ENCODE measurements at places on chromosomes 11 and 22.
A peak's percentile ranks its signal among the peaks of the same experiment; 100 is the strongest.

DNA sequence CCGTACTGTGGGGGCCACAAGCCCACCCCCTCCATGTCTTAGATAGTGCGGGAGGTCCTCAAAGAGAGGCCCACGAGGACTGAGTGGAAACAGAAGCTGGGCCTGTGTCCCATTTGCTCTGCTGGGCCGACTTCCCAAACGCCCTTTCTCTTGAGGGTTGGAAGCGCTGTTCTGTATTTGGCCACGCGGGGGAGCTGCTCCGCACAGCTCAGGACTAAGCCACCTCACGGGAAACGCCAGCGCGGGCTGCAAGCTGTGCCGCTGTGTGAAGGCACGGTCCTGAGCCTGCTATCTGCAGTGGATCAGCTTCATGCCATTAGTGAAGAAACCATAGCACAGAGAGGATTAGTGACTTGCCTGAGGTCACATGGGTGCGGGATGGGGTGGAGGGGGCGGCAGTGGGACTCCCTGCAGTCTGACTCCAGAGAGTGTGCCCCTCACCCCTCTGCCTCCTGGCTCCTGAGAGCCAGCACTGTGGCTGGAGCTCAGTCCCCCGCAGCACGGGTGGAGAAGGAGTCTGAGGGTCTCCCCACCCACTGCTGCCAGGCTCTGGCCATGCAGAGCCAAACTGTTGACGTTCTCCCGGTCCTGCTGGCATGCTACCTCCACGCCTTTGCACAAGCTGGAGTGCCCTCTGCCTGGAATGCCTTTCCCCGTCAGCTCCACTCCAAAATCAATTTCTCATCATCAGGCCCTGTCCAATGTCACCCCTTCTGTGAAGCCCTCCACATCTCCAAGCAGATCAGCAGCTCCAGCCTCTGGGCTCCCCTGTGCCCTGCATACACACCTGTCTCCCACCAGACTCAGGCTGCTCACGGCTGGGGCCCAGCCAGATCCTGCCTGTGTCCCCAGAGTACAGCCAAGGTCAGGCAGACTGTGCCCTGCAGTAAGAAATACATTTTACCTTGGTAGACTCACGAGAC is 51.5 kb upstream of the LRRC32 start:
- peak; percentile 64 for DNase-seq

DNA sequence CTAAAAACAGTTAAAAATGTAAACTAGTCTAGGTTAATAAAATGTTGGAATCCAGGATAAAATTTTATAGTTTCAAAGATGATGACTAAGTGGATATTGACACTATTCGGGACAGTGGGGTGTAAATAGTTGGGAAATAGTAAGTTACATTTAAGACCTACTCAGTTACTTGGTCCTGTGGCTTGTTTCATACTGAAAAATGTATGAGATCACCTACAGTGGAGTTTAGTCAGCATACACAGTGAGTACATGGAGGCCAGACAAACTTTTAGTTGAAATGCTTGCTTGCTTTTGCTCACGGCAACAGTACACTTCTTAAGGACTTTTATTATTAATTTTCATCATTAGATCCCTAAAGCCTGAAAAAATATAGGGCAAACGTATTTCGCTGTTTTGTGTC is 16.1 kb downstream of the TRIM22 start:
- DNase-seq: no peak

- DNase-seq: no peak
Measured at GRCh38 chr22:35761037-35761436, 43.4 kb downstream of the APOL5 start.

- DNase-seq: no peak
Measured at GRCh38 chr11:62190011-62190410, at the start of gene SCGB1D1. Gene SCGB1D1 (plus strand): TSS chr11:62190216. CDS start chr11:62190285, 69 bp downstream.

GRCh38 chr11:122803716-122804115 is 34.6 kb upstream of the CRTAM start:
- DNase-seq: no peak

DNA sequence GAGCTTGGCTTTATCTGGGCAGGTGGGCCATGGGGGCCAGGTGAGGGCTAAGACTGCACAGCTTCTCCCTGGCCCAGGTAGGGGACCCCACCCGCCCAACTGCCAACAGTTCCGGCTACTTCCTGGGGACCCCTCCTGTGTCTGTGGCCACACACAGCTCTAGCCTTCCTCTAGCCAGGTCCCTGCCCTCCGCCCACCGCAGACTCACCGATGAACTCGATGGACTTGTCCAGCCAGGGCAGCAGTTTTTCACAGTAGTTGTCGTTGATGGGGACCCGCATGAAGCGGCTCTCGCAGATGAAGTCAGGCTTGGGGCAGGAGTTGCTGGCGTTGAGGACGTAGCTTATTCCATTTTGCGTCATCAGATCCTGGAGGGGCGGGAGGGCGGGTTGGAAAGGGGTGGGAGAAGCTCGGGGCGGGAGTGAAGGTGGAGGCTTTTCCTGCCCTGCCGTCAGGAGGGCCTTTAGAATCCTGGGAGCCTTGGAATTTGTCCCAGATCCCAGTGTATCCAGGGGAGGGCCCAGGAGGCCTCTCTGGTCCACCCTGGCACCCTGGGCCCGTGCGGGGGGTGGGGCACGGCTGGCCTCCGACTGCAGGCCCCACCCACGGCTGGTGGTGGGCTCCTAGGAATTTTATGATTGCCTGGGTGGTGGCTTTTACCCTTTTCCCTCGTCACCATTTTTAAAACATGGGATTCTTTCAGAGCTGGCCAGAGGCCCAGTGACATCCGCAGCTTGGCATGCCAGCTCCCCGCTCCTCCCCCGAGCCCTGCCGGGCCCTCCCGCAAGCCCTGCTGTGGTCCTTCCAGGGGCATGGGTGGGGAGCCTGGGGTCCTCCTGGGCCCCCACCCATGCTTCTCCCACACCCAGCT is 13.9 kb downstream of the DUSP8 start:
- no peak for DNase-seq

DNA sequence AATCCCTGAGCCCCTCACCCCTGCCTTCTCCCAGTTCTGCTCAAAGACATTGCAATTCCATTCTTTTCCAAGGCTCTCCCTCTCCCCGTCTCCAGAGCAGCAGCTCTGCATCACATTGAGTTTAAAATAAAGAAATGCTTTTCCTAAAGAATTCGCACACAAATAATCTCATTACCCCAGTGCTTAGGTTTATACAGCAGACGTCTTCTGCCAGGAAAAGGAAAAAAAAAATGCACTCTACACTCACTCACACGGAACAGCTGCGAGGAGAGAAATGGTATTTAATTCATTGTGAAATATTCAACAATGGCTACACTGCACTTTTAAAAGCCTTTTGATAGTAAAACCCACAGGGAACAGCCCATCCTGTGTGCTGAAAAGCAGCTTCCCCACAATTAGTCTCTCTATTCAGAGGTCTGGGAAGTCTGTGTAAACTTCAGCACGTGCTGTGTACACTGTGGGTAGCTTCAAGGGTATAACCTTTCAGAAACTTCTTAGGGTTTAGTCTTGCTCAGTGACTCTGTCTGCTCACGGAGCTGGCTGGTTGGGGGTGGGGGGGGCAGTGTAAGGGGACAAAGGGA is 42.8 kb downstream of the ETS1 start:
- DNase-seq: no peak

GRCh38 chr11:77884829-77885190 is 63.9 kb downstream of the AAMDC start:
- DNase-seq: no peak

DNA sequence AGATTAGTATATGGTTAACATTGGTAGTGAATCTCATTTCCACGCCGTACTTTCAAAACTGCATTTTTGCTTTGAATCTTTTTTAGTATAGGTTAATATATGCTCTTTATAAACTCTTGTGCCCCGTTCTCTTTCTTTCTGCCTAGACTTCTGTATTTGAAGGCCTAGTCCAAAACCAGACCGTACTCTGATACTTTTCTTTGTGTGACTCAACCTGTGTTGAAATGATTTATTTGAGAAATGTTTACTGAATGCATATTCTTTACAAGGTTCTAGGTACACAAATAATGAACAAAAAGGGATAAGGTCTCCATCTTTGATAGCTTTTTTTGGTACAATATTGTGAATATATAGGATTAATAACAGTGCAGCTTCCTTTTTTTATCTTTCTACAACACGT is 68.3 kb downstream of the HIPK3 start:
- DNase-seq: no peak

GRCh38 chr11:128361451-128362020 is 225.8 kb downstream of the ETS1 start:
- no peak for DNase-seq

- DNase-seq: no peak
Measured at GRCh38 chr11:62370743-62371440, 33.6 kb downstream of the ASRGL1 start.

GRCh38 chr11:122791411-122791810 is 46.9 kb upstream of the CRTAM start:
- no peak for DNase-seq

GRCh38 chr11:124798991-124799347 is 1.2 kb downstream of the MSANTD2 start:
- no peak for DNase-seq

- DNase-seq: no peak
Measured at GRCh38 chr11:122995526-122995925, 13.9 kb upstream of the BSX start.

DNA sequence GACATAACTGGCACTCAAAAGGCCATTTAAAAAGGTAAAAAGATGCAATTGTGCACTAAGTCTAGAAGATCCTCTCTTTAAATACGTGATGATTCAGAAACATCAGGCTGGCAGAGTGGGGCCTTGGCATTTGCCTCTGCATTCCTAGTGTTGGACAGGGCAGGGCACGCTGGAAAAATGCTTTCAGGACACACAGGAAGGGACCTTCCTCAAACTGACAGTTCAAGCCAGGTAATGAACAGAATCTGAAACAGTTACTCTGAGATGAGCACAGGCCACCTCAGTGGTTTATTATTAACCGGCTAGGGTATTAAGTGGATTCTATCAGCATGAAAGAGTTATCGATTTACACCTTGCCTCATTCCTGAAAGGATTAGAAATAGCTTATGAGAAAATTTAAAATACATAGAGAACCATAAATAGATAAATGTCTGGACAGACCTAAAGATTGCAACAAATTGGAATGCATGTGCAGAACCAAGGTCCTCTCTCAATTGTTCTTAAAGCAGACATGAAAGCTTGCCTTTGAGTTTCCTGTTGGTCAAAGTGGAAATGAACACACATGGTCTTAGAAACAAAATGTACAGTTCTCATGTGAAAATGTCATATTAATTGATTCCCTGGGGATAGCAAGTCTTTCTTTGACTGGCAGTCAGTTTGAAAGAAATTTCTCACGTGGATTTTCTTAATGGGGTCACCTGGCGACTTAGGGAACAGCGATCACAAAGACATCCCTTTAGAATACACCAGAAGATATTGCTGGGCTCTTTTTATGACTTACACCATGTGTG is 21.5 kb upstream of the CSNK2A3 start:
- no peak for DNase-seq

DNA sequence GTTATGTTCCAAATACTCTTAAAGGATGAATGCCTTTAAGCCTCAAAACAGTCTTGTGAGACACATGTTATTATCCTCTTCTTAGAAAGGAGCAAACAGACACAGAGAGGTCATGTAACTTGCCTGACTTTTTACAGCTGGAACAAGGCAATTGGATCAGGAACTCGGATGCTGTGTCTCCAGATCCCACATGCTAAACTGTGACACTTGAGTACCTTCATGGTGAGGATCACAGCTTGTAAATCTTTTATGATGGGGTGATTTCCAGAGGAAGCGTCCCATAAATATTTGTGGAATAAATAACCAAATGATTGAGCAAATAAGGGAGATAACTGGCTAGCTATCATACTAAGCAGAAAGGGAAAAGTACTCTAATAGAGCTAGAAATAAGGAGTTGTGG is 171.2 kb downstream of the C11orf91 start:
- DNase-seq: no peak

DNA sequence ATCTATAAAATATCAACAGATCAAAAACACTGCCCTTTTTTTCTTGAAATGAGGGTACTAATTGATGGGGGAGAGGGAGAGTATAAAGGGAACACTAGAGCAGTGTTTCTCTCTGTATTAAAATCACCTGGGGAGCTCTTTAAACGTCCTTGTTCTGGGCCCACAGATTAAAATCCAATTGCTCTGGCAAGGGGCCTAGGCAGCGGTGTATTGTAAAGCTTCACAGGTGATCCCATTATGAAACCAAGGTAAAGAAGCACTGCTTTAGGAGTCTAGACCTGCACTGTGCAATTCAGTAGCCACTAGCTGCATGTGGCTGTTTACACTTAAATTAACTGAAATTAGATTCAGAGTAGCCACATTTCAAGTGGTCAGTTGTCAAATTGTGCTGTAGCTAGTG is 3.0 kb downstream of the AQP11 start:
- DNase-seq: no peak

- DNase-seq: no peak
Measured at GRCh38 chr11:115760461-115761320, 256.5 kb upstream of the CADM1 start.

DNA sequence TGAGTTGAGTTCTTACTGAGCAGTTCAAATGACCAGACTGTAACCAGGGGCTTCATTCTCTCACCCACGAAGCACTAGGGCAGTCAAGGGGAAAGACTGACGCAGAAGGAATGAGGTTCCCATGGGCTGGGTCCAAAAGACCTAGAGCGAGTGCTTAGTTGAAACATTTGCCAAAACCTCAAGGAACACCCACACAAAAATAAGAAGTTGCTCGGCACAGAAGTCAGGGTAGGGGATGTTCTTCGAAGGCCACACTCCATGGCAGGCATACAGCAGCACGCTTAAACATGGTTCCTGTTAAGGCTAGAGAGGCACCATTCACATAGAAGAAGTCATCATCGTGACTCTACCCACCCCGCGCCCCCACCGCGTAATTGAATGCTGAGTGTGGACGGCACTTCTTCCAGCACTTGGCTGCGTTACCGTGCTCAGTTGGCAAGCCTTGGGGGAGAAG is 52.9 kb downstream of the TIMP3 start:
- DNase-seq: no peak

- DNase-seq: no peak
Measured at GRCh38 chr11:43736502-43737200, 56.1 kb downstream of the HSD17B12 start.

- no peak for DNase-seq
Measured at GRCh38 chr11:100629671-100630070, 57.4 kb upstream of the ARHGAP42 start.

GRCh38 chr11:6531267-6531752 is 34.2 kb downstream of the DNHD1 start:
- DNase-seq: peak; percentile 22

GRCh38 chr22:39833093-39833492 is 60.5 kb downstream of the ENTHD1 start:
- no peak for DNase-seq

GRCh38 chr11:72787216-72788104 is 6.4 kb downstream of the STARD10 start:
- DNase-seq: no peak

GRCh38 chr11:64060263-64060860 is 24.6 kb downstream of the FLRT1 start:
- DNase-seq: no peak

- no peak for DNase-seq
Measured at GRCh38 chr22:30872285-30873041, 96.1 kb downstream of the MORC2 start.

- DNase-seq: no peak
Measured at GRCh38 chr22:24430431-24431308, 3.3 kb downstream of the ADORA2A start.
